ENCODE measurements at places on chromosomes 5 and 9.

- DNase-seq, result no peak
These were observed 7.1 kb upstream of the CD180 start for GRCh38 chr5:67203701-67204074.

DNA sequence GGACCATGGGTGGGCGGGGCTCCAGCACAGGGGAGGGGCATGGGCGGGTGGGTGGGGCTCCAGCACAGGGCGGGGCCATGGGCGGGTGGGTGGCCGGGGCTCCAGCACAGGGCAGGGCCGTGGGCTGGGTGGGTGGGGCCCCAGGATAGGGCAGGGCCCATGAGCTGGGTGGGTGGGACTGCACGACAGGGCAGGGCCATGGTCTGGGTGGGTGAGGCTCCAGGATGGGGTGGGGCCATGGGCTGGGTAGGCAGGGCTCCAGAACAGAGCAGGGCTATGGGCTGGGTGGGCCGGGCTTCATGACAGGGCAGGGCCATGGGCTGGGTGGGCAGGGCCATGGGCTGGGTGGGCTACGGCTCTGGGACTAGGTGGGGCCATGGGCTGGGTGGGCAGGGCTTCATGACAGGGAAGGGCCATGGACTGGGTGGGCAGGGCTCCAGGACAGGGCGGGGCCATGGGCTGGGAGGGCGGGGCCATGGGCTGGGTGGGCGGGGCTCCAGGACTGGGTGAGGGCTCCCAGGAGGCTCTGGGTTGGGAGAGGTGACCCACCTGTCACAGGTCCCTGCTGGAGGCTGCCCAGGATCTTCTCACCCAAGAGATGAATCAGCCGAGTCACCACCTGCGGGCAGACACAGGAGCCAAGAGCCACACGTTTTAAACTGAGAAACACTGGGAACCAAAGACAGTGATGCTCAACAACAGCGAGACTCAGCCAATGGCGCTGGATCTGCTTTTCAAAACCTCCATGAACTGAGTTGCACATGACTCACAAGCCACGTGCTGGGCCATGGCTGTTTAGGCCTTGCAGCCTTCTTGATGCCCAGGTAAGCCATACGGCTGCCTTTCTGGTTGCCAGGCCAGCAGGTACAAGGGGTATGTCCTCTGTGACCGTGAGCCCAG is 33.6 kb upstream of the NSMF start:
- no peak for DNase-seq

DNA sequence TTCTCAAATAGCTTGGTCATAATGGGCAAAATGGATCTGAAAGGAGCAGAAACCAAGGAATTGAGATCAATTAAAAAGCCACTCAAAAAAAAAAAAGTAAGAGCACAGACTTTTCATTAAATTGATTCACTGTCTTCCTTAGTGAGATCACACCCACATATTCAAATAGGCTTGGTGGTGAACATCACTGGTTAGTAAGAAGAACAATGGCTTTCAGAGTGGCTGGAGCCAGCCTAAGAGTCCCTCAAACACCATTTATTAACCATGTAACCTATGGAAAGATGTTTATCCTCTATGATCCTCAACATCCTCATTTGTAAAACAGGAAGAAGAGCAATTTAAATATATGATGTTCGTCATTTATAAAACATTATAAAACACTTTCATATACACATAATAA is 12.4 kb downstream of the CCDC112 start:
- DNase-seq, result no peak

DNA sequence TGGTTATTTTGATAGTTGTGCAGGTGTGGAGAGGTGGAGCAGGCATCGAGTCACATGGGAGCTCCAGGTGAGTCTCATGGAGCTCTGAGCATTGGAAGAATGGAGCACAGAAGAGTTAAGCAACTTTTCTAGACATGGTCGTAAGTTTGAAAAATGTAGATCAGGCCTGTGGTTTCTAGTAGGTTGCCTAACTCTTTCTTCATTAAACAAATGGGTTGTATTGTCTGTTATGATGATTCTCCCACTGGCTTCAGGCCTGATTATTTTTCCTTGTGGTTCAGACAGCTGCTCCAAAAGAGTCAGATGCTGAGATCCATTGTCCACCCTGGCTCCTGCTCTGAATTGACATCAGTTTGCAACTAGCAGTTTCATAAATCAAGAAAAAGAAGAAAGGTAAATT is 80.3 kb upstream of the RPS23 start:
- DNase-seq, result no peak

GRCh38 chr5:172350212-172351181 is 66.9 kb upstream of the UBTD2 start:
- DNase-seq, result no peak

- no peak for DNase-seq
These were observed 3.1 kb upstream of the ENTPD8 start for GRCh38 chr9:137444106-137444790.

DNA sequence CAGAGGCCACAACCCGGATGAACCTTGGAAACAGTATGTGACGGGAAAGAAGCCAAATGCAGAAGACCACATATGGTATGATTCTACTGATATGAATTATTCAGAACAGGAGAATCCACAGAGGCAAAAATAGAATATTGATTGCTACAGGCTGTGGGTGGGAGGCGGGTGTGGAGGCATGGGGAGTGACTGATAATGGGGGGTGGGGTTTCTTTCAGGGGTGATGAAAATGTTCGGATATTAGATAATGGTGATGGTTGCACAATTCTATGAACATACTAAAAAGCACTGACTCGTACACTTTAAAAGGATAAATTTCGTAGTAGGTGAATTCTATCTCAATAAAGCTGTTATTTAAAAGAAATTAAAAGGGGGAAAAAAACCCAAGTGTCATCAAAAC is 10.7 kb downstream of the IL4 start:
- DNase-seq, result no peak

- DNase-seq, result no peak
These were observed 64.6 kb upstream of the CAST start for GRCh38 chr5:96597438-96598020.

GRCh38 chr5:15116996-15117395 is 245.4 kb upstream of the ANKH start:
- DNase-seq, result no peak

- no peak for DNase-seq
These were observed 7.0 kb downstream of the DOLK start for GRCh38 chr9:128940271-128940921.

GRCh38 chr9:28120184-28120583 is 546.9 kb upstream of the C9orf72 start:
- no peak for DNase-seq

DNA sequence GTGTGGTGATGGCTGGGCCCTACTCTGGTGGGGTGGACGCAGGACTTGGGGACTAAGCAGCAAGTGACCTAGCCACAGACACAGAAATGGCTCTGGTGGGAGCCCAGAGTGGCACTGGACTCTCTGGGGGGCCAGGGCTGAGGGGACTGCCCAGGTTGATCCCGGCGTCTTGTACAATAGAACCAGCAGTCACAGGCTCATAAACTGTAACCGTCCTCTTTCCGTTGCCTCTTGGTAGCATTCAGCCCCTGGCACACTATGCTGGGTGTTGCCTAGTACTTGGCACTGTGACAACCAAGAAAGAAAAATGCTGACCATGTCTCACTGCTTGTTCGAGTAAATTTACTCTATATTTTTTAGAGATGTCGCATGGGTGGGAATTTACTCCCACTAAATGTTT is 80.5 kb downstream of the DAB2IP start:
- no peak for DNase-seq

GRCh38 chr5:102794677-102795331 is 39.7 kb downstream of the PAM start:
- DNase-seq, result no peak

DNA sequence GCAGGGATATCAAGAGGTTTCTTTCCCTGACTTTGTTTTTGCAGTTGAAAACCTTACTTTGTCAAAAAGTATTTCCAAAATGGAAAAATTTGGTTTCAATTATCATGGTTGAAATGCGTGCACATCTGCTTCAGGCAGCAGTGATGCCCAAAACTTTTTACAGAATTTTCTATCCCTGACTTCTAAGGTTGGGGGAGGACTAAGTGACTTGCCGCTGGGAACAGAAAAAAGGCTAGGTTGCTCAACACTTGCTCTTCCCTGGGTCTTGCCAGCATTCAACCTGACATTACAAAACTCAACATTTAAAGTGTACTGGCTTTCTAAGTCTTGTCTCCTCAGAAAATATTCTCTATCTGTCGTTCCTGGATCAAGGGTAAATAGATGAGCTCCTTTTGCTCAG is 4.7 kb downstream of the KLHL3 start:
- DNase-seq, result no peak

DNA sequence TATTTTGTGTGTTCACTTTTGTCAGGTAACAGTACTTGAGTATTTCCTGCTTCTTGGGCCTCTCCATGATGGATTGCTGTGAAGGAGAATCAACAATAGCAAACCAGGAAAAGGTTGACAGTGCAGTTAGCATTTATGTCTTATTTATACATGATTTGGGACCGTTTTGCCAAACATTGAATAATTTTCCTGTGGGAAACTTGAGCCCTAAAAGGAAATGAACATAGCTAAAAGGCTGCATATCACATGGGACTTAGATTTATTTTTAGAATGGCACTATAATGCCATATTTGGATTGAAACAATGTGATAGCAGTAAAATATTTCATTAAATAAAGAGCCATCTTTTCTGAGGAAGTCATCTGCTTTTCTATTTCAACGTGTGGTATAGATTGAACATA is 15.3 kb downstream of the GPR21 start:
- no peak for DNase-seq

DNA sequence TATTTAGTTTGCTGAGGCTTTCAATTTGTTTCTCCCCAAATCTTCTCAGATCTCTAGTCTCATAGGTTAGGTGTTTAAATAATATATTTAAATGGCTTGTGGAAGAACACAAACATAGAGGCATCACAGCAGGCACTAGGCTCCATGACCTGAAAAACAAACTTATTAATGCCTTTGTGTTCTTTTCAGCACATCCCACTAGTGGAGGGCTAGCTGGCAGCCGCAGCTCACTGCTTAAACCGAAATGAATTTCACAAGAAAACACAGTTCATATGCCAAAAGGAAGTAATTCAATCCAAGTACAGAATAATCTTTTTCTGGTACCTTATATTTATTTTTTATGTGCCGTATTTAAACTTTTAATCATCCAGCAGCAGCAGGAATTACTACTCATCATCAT is 382.5 kb downstream of the PLK2 start:
- DNase-seq, result no peak

DNA sequence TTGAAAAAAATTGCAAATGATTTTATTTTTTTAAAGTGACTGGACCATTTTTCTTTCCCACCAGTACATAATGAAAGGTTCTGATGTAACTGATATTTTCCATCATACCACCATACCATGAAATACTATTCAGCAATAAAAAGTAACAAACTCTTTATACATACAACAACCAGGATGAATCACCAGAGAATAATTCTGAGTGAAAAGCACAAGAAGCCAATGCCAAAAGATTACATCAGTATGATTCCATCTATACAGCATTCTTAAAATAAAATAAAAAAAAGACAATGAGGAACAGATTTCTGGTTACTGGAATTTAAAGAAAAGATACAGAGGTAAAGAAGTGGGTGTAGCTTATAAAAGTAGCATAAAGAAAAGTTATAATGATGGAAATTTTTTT is 423.7 kb upstream of the ST8SIA4 start:
- no peak for DNase-seq

DNA sequence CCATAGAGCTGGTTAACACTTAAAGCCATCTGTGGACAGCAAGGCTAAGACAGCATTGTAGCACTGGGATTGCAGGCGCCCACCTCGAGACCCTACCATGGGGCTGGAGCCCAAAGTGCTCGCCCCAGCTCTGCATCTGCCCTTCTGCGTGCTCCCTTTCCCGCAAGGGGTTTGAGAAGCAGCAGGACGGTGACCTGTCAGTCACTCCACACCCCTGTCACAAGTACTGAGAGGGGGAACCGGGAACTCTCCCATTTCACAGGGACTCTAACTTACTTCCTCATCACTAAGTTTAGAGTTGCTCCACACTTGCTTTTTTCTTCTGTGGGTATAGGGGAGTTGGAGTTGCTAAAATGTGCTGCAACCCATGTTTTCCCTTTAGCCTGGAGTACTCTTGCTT is 273.2 kb downstream of the SMARCA2 start:
- no peak for DNase-seq

DNA sequence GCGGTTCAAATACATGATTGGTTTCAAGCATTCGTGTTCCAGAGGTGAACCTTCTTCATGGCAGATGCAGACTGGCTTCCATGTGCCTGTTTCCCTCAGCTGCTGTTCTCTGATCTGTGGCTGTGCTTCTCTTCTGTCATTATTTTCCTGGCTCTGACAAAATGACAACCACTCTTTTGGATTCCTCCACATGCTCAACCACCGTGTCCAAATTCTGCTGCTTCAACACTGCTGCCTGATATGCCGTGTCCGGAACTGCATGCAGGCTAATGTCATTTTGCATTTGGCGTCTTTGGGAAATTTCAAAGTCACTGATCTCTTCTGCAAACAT is 368.7 kb upstream of the ZNF608 start:
- DNase-seq, result no peak

DNA sequence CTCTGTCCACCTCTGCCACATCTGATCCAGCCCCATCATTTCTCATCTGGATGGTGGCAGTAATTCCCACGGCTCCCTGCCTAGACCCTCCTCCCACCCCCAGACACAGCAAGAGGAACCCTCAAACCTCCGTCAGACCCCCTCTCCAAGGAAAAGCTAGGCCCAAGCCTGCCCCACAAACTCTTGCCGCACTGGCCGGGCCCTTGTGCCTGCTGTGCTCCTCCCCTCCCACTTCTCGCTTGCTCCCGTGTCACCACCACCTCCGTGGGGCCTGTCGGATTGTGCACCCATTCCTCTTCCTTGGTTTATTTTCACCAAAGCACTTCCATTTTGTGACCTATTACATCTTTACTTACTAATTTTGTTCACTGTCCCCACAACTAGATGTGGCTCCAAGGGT is 14.2 kb downstream of the BARX1 start:
- DNase-seq, result no peak

- no peak for DNase-seq
These were observed 45.1 kb downstream of the TTC1 start for GRCh38 chr5:160054047-160054446.

DNA sequence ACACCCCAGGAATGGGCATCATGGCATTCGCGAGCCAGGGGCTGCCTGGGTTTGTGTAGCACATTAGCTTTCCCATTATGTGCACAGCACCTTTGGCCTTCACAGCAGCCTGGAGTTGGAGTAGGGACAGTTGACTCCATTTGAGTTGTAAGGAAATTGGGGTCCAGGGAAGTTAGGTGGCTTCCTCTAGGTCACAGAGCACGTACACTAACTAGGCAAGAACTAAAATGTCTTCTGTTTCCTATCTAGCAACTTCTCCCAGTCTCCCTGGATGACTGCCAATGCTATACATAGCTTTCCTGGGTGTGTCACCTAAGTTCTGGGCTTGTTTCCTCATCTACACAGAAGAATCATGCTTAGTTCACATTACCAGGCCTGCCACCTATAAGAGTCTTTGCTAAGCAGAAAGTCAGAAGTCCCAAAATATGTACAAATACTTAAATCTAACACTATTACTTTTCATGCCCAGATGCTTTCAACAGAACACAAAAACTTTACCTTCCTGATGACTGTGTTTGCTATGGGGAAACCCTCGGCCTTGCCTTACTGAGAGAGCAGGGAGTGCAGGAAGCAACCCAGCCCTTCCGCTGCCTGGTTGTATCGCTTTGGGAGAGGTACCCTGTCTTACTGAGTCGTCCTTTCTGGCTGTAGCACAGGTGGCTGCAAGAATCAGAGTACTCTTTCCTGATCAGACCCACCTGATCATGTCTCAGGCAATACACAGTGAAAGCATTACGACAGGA is 12.0 kb downstream of the MACROH2A1 start:
- DNase-seq, result no peak

GRCh38 chr9:14433351-14434157 is 119.6 kb upstream of the NFIB start:
- no peak for DNase-seq

Measured in stimulated activated CD8-positive, alpha-beta memory T cell treated with anti-CD3 and anti-CD28 coated beads, Interleukin-15, amount 100 ng/mL, for 4 hours (primary cell).